ENCODE measurements at places on chromosomes 6 and 20.

DNA sequence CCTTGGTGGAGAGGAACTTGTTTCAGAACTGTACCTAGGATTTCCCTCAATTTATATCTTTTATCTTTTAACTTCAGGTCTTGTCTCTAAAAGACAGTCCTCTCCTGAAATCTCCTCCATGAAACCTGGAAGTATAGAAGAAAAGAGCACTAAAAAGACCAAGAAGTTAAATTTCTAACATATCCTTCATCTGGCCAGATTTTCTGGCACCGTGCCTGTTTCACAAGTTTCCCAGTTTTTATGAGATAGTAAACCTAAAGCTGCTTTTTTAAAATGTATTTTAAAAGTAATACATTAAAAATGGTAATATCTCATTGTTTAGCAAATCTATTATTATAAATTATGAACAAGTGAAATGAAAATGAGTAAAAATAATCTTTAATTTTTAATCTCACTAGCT, 348.3 kb upstream of the RSPO3 start:
- no peak for DNase-seq

DNA sequence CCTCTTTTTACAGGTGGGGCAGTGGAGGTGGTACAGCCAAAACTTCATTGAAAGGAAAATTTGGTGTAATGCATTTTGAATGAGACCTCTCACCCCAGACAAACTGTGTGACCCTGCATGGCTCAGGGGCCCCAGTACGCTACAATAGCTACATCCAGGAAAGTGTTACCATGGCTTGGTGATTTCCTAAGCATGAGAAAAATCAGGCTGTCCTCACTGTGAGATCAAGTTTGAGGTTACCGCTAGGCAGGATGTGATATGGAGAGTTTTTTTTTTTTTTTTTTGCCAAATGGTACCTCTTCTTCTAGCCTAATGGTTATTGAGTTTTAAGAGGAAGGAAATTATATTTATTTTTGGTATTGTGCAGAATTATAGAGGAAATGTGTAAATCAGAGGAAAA, 305.3 kb downstream of the CD83 start:
- no peak for DNase-seq

DNA sequence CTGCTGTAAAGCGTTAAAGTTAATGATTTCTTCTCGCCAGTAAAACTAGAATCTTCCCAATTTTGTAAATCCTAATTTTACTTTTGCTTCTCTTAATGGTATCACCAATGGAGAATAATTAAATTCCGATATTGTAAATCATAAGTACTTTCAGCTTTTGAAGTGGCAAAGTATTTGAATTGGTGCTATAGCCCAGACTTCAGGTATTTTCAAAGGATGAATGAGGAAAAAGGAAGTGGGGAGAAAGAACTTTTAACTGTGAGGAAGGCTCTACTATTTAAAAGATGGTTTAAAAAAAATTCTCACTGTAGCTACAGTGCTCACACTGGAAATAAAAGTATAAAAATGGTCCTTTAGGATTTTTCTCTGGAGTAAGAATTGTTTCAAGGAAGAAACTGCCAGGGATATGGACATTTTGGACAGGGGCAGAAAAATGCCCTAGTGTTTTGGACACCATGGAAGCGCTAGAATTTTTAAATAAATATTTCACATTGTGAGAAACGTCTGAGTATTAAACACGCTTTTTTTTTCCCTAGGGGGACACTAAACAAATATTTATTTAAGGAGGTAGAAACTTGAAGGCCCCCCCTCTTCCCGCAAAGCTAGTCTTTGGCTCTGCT, 1.3 kb upstream of the TAB2 start:
- DNase-seq: no peak

- no peak for DNase-seq
Measured at GRCh38 chr20:24245094-24245493, 224.3 kb upstream of the SYNDIG1 start.

Data from AG08395 (cell line).